ENCODE measurements at places on chromosomes 6 and 20.

DNA sequence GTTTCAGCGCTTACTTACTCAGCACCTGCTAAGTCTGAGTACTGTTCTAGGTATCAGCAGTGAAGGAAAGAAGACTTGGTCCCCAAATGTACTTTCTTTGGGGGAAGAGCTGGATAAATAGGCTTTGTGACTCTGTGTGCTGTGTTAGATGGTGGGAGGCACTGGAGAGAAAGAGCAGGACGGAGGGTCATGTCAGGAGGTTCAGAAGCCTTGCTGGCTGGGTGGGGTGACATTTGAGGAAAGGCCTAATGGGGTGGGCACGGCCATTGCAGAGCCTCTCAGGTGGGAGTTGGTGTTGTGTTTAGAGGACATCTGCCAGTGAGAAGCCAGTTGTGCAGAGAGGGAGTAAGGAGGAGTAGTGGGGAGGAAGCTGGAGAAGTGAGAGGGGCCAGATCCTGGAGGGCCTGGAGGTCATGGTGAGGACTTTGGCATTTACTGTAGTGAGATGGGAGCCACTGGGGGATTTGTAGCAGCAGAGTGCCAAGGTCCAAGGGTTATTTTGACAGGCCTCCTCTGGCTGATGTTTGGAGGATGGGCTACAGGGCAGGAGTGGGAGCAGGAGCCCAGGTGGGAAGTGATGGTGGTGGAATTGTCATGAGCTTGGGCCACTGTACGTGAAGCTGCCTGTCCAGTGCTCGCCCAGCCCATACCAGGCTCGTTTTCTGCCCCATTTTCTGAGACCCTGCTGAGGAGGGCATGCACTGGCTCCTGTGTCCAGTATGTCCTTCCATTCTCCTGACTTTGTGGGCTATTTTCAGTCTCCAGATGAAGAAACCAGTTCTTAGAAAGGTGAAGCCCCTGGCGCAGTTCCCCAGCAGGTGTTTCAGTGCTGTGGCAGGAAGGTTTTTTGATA is 886 bp downstream of the SDCBP2 start:
- DNase-seq, result no peak

DNA sequence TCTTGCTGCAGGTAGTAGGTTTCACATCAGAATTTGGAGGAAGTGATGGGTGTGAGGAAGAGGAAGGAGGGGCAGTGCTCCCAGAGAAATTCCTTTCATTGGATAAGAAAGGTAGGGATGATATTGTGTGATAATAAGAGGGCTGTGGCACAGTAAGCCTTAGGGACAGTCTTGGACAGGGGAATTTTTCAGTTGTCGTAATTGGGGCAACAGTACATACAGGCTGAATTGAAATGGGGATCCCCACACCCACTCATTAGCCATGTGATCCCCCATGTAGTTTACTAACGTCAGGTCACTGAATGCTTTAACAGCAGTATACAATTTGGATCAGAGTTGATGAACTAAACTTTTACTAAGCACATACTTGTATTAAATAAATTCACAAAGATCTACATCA is 79.4 kb downstream of the FOXO3 start:
- no peak for DNase-seq

GRCh38 chr6:134303891-134304290 is 14.0 kb downstream of the SGK1 start:
- DNase-seq, result no peak

DNA sequence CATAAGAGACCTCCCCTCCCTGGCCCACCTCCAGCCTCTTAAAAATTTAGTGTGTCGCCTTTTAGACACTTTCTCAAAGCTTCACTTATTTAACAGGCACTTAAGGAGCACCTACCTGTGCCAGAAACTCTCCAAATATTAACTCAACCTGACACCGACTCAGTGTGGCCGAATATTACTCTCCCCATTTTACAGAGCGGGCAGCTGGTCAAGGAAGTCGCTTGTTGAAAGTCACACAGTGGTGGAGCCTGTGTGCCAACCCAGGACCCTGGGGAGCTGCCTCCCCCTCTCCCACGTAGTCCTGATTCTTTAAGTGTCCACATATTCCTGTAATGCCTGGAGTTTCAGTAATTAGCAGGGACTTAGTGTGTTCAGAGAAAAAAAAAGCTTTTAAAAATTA is 1.0 kb upstream of the PMEPA1 start:
- DNase-seq, result no peak

- no peak for DNase-seq
These were observed 77.5 kb upstream of the GJE1 start for GRCh38 chr6:142055219-142055618.

DNA sequence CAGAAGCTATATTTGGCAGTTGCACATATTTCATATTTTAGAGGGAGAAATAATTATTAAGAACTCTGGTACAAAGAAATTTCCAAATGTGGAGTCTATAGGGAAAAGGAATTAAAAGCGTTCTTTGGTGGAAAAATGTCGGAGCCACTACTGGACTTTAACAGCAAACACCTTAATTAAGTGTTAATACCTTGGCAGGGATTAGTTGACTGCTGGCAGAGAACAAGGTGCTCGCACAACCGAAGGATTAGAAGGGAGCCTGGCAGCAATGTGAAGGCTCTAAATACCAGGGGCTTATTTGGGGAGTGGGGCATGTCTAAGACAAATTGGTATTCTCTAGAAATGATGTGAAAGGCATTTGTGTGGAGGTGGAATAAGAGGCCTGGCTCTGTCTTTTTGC is 98.9 kb downstream of the PAK5 start:
- no peak for DNase-seq

DNA sequence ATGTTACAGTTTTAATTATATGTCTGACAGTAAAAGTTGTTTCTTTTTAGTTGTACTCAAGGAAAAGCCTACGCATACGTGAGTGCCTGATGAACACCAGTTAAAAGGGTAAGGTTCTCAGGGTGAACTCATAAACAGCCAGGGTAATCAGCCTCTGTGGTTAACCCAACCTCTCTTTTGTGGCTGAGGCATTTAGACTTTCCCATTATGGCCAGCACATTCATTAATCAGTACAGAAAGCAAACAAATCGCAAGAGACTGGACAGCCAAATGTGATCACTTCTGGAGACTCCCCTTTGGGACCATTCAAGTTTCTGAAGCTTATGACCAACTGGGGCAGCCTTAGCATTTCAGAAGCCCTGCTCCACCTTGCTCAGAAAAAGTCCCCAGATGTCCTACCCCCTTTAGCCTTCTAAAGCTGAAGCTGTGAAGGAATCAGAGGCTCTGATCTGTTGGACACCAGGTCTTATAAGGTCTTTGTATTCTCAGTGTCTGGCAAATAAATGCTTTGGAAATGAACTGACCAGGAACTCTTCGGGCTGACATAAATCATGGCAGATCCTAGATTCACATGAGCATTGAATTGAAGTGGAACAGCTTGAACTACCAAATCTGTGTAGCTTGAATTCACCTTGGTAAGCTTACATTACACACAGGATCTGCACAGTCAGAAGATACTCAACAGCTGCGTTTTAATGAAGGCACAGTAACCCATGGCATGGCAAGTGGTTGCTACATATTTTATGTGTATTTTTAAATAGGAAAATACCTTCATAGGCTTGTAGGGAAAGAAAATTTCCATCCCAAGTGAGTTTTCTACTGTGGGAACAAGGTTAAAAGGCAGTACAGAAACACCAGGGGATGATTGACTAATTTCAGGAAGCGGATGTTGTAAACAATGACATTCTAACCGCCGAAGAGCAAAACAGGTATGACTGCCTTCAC is 18.7 kb downstream of the IL20RA start:
- no peak for DNase-seq

GRCh38 chr6:45969026-45969425 is 46.6 kb downstream of the CLIC5 start:
- no peak for DNase-seq

DNA sequence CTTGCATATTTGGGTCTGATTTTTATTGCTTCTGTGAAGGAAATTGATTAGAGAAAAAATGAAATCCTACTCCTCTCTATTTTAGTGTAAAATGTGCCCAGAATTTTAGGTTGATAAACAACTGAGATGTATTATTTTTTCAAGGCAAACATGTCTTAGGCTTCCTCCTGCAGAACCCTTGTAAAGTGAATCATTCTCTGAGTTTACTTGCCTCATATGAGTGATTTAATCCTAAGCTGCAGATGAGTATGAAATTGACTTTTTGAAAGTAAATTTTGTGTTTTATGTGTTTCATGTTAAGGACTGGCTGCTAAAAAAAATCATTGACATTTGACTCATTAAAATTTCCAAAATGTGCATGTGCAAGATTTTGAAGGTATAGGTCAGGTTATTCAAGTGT is 138.5 kb upstream of the PHACTR1 start:
- DNase-seq, result no peak

- peak; percentile 10 for DNase-seq
These were observed 40.8 kb upstream of the BMP5 start for GRCh38 chr6:55916188-55916587.

Data from fibroblast of lung (primary cell).